ENCODE measurements at places on chromosomes 11 and 22. TPM values are rescaled to one million over a fixed set of nuclear protein-coding genes. Genes with fewer than 3 reads are reported as not detected.

PRR33 gene
- total RNA-seq: not detected

GAB4 gene
- total RNA-seq: not detected

DNA sequence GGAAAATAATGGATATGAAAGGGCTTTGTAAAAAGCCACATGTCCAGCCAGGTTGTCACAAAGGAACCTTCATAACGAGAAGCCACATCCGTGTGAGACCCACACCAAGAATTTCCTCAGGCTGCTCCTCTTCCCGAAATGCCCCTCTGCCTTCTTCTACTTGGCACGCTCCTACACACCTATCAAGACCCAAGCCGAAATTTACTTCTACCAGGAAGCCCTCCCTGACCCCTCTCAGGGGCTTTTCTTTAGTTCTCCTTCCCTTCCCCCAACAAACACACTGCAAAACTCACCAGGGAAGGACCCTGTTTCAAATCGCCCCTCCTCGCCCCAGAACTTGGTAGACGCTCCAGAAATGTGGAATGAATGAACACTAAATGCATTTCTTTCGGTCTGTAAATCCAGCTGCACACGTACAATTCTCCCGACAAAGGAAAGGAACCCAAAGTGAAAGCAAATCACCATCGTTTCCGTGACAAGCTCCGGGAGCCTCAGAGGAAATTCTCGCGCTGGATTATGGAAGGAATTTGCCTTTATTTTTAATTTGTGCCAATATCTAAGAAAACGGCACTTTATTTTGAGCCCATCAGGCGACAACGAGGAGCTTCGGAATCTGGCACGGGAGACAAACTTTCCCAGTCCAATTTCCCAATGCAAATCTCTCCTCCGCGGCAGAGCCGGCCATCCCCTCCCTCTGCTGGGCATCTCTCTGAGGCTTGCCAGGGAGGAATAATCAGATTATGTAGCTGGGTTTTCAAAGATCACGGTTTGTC, 13.2 kb upstream of the SHISAL1 start:
- no peaks in the 10 kb centered on the region for H3K27me3 ChIP-seq
- no peak overlapping the region for H3K27ac ChIP-seq
- H3K4me1 ChIP-seq: peaks cover 15% of the 10 kb centered on the region
- peak overlapping the region; percentile 91 for H3K4me3 ChIP-seq

- H3K27ac ChIP-seq: no peak overlapping the region
- H3K4me1 ChIP-seq: no peaks in the 10 kb centered on the region
- no peak overlapping the region for H3K4me3 ChIP-seq
- H3K36me3 ChIP-seq: peaks cover 66% of the 10 kb centered on the region
- no peak for DNase-seq
These were observed 72.1 kb downstream of the ZC3H12C start for GRCh38 chr11:110165039-110165925.

DNA sequence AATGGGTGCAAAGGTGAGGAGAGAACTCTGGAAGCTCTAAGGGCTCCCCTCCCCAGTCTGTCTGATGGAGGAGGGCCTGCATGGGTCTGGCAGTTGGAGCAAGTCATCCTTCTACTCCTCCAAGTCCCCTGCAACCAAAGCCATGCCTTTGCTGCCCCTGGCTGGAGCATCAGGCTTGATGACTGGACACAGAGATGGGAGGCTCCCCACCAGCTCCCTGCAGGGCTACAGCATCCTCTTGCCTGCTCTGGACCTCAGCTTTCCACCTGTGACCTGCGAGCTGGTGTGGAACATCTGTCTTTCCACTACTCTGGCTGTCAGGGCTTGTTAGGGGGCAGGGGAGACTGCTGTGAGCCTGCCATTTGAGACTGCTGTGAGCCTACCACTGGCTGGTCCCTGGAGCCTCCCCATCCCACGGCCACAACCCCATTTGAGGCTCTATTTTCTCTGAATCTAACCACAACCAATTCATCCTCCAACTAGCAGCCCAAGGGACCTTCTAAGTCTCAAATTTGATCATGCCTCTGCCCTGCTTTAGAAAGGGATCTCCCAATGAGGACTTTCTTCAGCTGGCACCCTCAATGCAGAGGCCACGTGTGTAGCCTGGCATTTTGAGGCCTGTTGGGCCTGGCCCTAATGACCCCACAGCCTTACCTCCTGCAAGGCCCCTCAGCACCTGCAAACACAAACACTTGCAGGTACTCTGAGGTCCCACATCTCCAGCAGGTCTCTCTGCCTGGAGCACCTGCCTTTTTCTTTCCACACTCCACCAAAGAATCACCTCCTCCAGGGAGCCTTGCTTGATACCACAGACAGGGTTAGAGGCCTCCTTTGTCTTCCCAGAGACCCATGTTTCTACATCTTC, 9.9 kb downstream of the P2RY6 start:
- no peaks in the 10 kb centered on the region for H3K36me3 ChIP-seq
- no peaks in the 10 kb centered on the region for H3K4me1 ChIP-seq
- H3K27me3 ChIP-seq: no peaks in the 10 kb centered on the region
- DNase-seq: no peak

- no peak overlapping the region for H3K27ac ChIP-seq
- no peaks in the 10 kb centered on the region for H3K36me3 ChIP-seq
- peaks cover 45% of the 10 kb centered on the region for H3K27me3 ChIP-seq
- H3K4me1 ChIP-seq: no peaks in the 10 kb centered on the region
These were observed 1.4 kb downstream of the MYOD1 start for GRCh38 chr11:17720796-17721171.

DNA sequence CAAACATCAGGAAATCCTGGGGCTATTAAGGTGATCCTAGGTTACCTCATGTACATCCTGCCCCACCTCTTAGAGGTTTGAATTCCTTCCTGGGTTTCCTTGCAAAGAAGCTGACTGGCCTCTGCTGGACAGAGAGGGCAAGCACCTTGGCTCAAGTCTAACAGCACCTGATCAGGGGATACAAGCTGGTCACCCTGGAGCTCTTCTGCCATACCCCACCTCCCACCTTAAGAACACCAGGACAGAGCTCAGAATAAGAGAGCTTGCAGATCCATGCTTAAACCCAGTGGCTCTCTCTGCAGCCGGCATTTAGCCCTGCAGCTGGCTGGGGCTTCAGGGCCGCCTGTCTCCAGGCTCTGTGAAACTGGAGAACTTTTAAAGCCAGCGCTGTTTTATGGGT, 386.6 kb upstream of the NARS2 start:
- peaks cover 65% of the 10 kb centered on the region for H3K4me1 ChIP-seq
- peak overlapping the region; percentile 68 for H3K4me3 ChIP-seq
- H3K36me3 ChIP-seq: no peaks in the 10 kb centered on the region
- peak overlapping the region; percentile 94 for H3K27ac ChIP-seq
- peak; percentile 96 for DNase-seq

- peaks cover 4% of the 10 kb centered on the region for H3K36me3 ChIP-seq
- DNase-seq: no peak
- H3K4me3 ChIP-seq: no peak overlapping the region
- no peak overlapping the region for H3K27ac ChIP-seq
These were observed 34.1 kb downstream of the SGSM3 start for GRCh38 chr22:40404251-40405177.
